Fibroblast of lung (primary cell): ENCODE measurements at places on chromosomes 6 and 20.
A peak's percentile ranks its signal among the peaks of the same experiment; 100 is the strongest.

DNA sequence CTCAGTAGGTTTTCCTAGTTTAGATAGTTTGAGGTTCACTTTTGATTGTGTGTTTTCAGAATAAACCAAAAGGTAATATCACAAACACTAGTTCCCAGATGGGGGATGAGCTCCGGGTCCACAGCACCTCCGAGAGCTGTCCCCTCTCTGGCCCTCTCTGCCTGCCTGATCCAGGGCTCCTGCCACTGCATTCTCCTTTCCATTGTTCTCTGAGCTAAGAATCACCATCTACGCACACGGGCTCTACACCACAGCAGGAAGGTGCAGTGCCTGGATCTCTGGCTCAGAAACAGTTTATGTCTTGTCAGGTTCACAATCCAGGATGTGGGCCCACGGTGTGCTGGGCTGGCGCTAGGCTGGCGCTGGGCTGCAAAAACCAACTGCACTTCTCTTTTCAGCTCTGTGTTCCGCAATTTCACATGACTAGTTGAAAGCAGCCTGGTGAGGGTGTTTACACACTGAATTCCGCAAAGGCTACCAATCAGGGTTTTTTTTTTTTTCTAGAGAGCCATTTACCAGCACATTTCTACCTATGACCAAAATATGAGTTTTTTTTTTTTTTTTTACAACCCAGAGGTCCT is 167.5 kb downstream of the SOD2 start:
- no peak for DNase-seq

- no peak for DNase-seq
Observed at GRCh38 chr6:27836141-27836782, 75.9 kb downstream of the OR2B2 start.

GRCh38 chr20:60900618-60901017 is 351.4 kb upstream of the CDH4 start:
- no peak for DNase-seq

GRCh38 chr6:24396824-24397223 is 5.9 kb upstream of the MRS2 start:
- DNase-seq: no peak

- no peak for DNase-seq
Observed at GRCh38 chr6:168892031-168892430, 361.6 kb downstream of the THBS2 start.

GRCh38 chr20:43383026-43383795 is 74.5 kb upstream of the SRSF6 start:
- DNase-seq: peak; percentile 15

DNA sequence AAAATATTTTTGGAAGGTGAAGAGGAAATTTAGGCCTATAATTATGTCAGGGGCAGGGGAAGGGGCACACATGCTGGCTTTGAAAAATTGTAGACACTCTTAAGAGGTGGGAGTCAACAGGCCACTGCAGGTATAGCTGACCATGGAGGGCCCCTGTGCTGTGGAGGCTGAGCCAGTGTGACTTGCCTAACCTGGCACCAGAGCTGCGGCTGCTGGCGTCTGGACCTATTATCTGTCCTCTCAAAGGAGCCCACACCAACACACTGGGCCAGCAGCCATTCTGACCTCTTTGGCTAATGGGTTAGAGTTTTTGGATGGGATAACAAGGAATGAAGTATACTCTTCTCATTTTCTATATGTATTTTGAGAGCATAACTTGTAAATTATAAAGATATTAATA is 4.5 kb downstream of the GID8 start:
- DNase-seq: no peak

GRCh38 chr6:162580619-162581018 is 146.9 kb downstream of the PRKN start:
- no peak for DNase-seq

GRCh38 chr6:86820750-86821149 is 116.6 kb upstream of the HTR1E start:
- DNase-seq: no peak

GRCh38 chr20:17538517-17539170 is 7.5 kb upstream of the BFSP1 start:
- no peak for DNase-seq

DNA sequence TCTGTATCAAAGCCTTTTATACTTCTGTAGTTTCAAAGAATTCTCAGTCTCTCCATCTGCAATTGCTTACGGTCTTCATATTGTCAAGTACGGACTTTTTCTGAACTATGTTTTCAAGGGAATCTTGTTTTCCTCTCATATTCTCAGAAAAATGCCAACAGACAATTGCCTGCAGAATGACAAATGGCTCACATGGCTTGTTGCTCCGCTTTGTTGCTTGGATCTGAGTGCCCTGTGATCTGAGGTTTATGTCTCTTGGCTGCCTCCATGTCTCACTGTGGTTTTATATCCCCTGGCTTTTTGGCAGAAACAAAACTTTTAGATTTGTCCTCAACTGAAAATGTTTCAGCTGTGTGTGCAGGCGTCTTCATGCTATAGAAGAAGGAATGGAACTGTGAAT is 285.4 kb upstream of the CHD6 start:
- DNase-seq: no peak

DNA sequence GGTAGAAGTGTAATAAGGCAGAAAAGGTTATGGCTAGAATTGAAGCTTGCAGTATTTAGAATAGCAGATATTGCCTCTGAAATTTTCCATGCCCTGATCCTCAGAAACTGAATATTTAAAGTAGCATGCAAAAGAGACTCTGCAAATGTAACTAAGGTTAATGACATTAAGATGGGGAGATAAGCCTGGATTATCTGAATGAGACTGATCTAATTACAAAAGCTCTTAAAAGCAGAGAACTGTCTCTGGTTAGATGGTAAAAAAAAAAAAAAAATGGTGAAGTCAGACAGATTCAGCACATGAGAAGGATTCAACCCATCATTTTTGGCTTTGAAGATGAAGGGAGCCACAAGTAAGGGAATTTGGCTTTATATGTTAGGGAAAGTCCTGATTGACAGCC is 503.7 kb upstream of the IRAK1BP1 start:
- DNase-seq: no peak

DNA sequence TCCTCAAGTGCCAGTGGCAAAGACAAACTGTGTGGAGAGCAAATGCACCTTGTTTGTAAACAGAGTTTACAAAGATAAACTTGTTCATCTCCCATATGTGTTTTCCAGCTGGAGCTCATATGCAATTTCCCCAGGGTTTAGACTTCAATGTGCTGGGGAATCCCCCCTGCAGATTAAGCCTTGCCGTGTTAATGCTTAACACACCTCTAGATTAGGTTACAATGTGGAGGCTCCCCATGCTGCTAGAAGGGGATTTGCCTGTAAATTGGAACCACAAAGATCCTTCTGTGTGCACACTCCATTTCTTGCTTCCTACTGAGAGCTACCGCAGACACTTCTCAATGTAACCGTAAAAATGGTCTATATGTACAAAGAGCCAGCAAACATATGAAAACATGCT is 263.1 kb downstream of the TBX18 start:
- DNase-seq: no peak

- no peak for DNase-seq
Observed at GRCh38 chr6:139166956-139167313, 32.1 kb downstream of the HECA start.

GRCh38 chr6:106163446-106163965 is 77.4 kb downstream of the PRDM1 start:
- peak; percentile 81 for DNase-seq

DNA sequence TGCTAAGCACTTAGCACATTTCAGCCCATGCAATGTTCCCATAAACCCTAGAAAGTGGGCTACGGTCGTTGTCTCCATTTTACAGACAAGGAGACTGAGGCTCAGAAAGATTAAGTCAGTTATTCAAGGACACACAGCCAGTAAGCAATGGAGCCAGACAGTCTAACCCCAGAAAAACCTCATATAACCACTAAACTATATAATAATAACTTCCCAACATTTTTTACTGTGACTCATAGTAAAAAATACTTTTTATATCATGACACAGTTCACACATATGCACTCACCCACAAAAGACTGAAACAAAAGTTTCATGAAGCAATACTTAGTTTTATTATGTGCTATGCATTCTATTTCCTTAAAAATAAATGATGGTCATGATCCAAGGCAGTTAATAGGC is 66.2 kb upstream of the EYA2 start:
- DNase-seq: peak; percentile 58

DNA sequence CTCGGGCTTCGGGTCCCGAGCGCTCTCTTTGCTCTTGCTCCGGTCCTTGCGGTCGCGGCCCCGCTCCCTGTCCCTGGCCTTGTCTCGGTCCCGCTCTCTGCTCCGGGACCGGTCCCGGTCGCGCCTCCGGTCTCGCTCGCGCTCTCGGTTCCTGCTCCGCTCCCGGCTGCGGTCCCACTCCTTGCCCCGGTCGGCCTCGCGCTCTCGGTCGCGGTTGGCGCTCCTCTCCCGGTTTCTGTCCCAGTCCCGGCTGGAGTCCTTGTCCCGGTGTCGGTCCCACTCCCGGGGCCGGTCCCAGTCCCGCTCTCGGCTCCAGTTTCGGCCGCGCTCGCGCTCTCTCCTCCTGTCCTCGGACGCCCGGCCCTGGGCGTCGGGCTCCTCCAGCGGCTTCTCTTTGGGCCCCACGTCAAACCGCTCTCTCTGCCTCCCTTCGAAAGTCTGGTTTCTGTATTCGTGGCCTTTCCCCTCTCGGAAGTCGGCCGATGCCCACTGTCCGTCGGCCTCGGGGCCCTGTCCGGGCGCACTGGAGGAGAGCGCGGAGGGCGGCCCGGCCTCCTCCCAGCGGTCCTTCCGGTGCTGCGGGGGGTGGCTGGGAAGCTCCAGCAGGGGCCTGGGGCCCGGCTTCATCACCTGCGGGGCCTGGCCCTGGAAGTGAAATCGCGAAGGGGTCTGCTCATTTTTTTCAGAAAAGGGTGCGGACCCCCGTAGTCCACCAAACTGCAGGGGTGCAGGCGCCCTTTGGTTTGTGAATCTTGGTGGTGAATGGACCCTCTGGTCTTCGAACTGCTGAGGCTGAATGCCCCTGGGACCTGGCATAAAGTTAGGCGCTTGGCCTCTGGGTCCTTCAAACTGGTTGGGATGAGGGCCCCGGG is 17.9 kb upstream of the TCFL5 start:
- no peak for DNase-seq

DNA sequence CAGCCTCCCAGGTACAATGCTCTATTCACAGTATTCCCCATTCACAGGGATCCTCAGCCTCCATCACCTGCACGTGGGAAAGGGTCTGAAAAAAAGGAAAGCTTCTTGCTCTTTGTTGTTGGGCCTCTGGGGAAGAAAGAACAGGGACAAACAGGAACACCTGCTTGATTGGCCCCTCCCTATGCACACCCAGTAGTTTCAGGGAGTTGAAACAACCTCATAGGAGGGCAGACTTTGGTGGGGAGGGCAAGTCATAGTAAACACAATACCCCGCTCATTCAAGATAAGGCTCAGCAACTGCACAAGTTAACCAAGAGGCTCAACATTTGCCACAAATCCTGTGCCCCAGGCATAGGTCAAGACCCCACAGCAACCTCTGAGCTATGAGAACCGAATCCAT is 1.7 kb downstream of the GHRH start:
- DNase-seq: no peak

DNA sequence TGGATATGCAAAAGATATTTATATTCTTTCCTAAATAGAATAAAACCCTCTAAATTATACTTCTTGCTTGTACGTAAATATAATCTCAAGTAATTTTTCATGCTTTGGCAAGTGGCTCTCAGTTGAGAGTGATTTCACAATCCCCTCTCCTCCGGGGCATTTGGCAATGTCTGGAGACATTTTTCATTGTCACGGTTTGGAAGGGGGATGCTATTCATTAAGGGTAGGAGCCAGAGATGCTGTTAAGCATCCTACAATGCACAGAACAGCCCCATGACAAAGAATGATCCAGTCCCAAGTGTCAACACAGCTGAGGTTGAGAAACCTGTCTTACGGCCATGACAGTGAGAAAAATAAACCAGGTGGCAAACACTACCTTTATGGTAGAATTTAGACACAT is 75.7 kb downstream of the AGPAT4 start:
- peak; percentile 42 for DNase-seq

- DNase-seq: no peak
Observed at GRCh38 chr6:66161546-66162108, 454.6 kb upstream of the EYS start.

GRCh38 chr20:20410678-20411077 is 42.8 kb downstream of the INSM1 start:
- DNase-seq: peak; percentile 20

GRCh38 chr20:40743141-40743775 is 54.2 kb upstream of the MAFB start:
- DNase-seq: no peak

GRCh38 chr20:39658662-39659409 is 696.7 kb downstream of the DHX35 start:
- no peak for DNase-seq

GRCh38 chr6:26031151-26031594 is 56.1 kb upstream of the HFE start:
- DNase-seq: no peak

DNA sequence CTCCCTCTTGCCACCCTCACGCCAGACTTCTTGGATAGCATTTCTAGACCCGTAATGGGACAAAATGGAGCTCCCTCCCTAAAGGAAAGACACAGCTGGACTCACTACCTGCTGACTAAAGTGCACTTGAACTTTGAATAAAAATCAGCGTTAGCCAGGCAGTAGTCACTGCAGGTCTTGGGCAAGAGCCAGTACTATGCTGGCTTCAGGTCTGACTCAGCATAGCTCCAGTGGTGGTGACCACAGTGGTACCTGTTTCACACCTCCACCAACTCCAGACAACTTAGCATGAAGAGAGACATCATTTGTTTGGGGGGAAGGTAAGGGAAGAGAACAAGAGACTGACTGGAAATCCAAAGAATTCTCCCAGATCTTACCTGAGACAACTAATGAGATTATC is 906.8 kb downstream of the GRIK2 start:
- DNase-seq: no peak

- DNase-seq: peak; percentile 18
Observed at GRCh38 chr6:100461278-100461916, 3.3 kb downstream of the SIM1 start.

DNA sequence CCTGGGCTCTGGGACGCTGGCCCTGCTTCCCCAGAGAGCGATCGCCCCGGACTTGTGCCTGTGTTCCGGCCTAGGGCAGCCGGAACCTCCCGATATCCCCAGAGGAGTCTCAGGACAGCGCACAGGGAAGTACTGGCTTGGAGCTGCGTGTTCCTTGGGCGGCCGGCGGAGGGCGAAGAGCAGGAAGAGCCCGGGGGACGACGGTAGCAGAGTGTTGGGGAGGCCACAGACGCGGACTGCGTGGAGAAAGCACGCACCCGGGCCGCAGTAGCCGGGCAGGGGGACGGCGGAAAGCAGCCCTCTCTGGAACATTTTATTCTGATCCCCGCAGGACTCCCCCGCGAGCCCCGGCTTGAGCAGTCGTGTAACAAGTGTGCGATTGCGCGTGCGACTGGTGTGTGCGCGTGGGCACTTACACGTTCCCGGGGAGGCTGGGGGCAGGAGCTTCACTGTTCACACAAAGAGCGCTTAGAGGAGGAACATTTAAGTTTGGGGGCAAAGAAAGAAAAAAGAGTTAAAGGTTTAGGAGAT is 36.1 kb downstream of the NCR2 start:
- peak; percentile 68 for DNase-seq

DNA sequence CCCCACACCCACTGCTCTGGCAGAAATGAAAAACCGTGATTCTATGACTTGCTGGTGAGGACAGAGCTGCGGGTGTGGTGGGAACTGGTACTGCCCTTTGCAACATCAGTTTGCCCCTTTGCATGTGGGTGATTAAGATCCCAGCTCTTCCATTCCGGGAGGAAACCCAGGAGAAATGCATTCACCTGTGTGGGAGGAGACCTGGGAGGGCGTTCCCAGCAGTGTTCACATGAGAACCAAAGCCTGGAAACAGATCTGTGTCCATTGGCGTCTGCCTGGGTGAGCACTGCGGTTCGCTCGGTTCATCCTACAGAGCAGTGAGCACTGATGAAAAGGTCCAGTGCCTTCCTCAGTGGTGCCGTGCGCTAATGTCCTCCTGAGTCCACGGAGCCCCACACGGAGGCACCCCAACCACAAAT is 89.7 kb downstream of the SMOC2 start:
- no peak for DNase-seq
